ENCODE measurements at places on chromosomes 16 and 17.

- DNase-seq = peak; percentile 10
Measured at GRCh38 chr16:1723450-1724147, 17.6 kb downstream of the MAPK8IP3 start.

DNA sequence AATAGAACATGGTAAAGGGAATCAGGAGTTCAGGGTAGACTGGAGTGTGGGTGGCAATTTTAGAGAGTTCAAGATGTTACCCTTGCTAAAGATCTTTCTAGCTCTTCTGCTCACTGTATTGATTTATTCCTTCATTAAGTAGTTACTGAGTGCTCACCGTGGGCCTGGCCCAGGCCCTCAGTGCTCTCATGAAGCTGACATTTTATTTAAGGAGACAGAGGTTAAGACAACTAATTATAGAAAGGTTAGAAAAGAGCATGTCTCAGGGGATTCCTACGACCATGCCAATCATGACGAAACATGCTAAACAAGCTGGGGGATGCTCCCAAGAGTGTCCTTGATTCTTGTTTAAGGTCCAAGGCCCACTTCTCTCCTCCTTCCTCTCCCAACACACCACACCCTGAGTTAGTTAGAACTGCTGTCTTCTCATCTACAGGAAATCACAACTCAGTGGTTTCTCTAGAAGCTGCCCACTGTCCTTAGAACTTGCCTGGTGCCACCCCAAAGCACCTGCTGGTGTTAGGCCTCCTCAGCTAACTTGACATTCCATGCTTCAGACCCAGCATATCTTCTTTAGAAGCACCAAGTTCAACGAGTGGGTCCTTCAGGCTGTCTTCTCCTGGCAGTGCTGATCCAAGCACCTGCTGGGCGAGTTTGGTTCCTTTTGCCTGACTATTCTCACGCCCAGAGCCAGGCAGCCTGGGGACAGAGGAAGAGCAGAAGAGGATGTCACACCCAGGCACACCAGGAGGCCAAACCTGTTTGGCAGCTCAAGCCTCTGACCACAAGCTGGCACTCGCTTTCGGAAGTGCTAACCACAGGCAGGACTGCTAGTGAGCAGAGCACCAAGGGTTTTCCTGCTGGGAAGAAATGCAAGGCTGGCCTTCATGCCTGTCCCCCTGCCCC lies 79.0 kb downstream of the GAS7 start:
- DNase-seq = peak; percentile 67

DNA sequence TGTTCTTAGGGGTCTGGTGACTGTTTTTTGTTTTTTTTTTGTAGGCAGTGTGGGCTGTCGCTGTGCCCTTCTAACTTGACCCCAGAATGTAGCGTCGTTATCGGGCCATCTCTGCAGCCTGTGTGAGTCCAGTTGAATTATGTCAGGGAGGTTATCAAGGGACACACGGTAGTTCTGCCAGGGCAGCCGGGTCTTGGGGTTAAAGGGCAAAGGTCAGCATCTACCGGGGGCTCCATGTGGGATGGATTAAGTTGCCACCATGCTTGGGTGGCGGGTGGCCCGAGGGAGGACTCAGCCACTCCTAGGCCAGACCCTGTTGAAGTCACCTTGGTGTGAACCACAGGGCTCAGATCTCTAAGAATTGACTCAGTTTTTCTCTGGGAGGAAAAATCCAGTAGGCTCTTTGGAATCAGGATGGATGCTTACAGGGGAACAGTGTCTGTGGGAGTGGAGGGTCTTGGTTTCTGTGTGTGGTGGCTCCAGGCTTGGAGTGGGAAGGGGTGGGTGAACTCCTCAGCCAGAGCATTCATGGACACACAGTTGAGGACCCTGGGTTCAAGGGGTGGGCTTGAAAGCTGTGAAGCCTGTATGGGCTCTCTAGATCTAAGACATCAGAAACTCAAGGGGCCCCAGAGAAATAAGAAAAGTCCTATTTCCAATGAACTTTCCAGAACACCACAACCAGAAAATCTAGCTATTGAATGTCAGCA lies 191.7 kb downstream of the IRF8 start:
- DNase-seq = no peak

GRCh38 chr16:49854796-49855203 lies 1.1 kb downstream of the ZNF423 start:
- no peak for DNase-seq
